ENCODE measurements at places on chromosomes 11 and 22.

GRCh38 chr22:48210198-48210580 lies 1447.7 kb downstream of the TBC1D22A start:
- ATAC-seq, result no peak

GRCh38 chr11:81345609-81346008 lies 1388.1 kb downstream of the FAM181B start:
- ATAC-seq, result no peak

DNA sequence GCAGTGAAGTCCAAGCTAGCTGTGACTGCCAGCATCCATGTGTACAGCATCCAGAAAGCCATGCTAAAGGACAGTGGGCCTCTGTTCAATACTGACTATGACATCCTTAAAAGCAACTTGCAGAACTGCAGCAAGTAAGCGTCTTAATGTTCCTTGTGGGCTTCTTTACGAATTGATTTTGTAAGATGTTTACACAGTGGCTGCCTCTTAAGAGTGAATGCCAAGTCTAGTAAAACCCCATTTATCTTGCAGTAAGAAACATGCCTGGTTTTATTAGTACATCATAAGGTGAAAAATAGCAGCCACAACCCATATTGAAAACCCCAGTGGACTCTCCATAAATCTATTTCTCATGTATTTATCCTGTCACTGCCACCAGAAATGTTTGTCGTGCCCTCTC lies 20.5 kb downstream of the POLD3 start:
- ATAC-seq, result no peak

DNA sequence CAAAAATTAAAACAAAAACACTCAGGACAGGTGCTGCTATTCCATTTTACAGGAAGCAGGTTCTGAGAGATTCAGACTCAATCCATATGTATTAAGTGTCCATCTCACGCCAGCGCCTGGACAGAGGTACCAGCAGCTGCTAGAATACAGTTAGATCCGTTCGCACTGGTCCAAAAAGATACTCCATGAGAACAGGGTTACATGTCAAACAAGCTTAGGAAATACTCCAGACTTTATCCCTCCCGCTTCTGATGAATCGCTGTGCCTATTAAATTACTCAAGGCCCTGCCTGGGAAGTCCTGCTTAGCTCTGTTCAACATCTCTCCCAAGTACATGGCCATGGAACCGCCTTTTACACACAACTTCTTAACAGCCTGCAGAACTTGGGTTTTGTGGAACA lies 50.2 kb upstream of the SLC35C1 start:
- peak; percentile 45 for ATAC-seq

DNA sequence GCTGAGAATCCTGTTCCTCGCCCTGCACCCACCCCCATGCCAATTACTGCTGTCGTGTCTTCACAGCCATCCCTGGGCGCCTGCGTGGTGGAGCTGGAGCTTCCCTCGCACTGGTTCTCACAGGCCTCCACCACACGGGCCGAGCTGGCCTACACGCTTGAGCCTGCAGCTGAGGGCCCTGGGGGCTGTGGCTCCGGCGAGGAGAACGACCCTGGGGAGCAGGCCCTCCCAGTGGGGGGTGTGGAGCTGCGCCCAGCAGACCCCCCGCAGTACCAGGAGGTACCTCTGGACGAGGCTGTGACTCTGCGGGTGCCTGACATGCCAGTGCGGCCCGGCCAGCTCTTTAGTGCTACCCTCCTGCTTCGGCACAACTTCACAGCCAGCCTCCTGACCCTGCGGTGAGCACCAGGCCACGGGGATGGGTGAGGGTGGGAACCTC lies 4.3 kb downstream of the TMEM132A start:
- ATAC-seq, result no peak

DNA sequence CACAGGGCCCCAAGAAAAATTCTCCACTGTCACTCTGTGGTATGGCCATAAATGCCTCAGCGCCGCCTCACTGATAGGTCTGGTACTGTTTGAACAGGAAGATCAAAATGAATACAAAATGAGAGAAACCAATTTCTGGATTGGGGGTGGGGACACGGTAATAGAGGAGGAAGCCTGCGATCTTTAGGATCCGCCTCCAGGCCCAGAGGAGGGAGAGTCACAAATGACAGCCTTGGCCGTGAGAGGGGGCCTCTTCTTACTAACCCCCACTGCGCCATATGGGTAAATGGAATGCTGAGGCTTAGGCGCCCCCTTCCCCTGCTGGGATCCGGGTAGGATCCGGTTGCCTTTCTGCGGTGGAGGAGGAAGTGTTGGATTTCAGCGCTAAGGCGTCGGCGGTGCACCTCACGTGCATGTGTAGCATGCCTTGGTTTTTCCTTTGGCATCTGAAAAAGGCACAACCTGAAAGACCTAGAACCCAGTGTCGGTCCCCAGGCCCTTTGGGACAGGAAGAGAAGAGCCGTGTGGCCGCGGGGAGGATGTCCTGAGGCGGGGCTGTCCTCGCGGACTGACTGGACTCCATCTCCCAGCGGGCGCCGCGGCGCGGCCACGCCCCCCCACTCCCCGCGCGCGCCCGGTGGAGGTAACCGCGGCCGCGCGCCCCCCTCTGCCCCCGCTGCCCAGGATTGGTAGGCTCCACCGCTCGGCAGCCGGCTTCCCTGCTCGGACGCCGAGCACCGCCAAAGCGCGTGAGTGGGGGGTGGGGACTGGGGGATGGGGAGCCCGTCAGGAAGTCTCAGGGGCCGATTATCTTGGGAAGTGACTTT lies 718 bp upstream of the MADD start:
- peak; percentile 79 for ATAC-seq

- ATAC-seq, result no peak
Observed at GRCh38 chr11:129333873-129334272, 41.8 kb upstream of the BARX2 start.

DNA sequence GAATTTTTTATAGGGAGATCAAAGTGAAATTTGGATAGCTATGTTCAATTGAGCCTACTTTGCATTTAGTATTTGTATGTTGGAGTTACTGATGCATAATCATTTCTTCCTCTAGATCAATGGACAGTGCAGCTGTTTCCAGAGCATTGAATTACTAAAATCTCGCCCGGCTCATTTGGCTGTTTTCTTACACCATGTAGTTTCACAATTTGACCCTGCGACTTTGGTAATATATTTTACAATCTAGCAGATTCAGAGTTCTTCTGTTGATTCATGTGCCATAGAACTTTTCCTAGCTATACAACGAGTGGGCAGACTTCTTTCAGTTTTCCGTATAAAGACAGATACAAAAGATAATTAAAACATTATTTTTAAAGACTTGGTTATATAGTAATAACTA lies 70.0 kb upstream of the GRIK4 start:
- ATAC-seq, result no peak

DNA sequence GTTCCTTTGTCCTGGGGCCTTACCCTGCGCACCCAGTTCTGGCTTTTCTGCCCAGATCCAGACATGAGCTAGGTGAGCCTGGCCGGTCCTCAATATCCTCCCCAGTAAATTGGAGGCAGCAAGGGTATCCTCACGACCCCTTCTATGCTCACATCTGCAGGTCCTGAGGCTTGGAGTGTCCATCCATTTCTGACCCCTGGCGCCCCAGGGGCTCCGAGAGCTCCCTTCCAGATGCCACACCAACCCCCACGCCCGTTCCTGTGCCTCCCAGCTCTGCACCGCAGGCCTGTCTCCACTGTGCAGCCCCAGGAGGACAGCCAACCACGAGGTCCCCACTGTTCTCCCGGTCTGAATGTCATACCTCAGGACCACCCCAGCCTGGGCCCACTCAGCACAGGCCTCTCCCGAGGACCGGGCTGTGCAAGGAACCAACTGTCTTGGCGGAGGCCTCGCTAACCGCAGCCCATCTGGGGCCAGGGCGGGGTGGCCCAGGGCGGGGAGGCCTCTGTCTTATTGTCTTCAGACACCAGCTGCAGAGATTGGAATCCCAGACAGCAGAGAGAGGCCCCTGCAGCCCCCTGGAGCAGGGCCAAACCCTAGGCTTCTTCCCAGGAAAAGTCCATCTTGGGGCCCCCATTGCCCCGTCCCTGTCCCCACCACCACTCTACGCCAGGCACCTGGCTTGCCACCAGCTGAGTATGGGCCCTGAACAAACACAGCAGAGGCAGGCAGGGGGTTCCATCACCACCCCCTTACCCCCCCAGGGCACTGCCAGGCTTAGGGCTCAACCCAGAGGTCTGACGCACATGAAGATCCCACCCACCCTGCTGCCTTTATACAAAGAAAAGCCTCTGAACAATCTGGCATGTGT lies 39.3 kb downstream of the ALX4 start:
- ATAC-seq, result no peak

- peak; percentile 97 for ATAC-seq
Observed at GRCh38 chr11:118198370-118198769, 21.9 kb upstream of the SCN2B start.

DNA sequence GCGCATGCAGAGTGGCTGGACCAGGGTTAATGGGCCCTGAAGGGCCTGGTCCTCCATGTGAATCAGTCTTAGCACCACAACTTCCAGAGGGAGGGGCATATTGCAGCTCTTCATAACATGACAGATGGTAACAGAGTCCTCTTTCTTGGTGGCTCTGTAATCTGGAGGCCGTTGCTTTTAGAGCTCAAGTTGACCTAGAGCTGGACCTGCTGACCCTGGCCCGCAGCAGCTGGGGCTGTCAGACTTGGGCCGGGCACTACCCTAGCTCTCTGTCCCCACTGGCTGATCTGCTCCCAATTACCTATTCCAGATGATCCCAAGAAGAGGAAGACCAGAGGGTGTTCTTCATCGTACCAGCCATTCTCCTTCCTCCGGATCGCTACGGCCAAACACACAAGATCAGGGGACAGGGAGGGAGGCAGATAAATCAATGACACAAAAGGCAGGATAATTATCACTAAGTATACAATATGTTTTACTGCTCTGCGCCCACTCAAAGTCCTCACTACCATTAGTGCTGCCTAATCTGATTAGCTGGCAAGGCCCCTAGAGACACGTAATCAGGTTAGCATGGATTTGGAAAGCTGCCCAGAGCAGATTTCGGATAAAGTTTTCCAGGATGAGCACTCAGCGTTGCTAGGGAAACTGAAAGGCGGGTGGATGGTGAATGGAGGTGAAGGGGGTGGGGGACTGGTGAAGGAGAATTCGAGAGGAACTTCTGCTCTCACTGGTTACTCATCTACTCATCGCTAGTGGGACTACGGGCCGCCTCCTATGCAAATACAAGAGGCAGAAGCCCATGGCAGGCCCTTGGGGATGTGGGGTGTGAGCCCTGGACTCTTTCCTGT lies 64.5 kb upstream of the PHOX2A start:
- ATAC-seq, result peak; percentile 94

DNA sequence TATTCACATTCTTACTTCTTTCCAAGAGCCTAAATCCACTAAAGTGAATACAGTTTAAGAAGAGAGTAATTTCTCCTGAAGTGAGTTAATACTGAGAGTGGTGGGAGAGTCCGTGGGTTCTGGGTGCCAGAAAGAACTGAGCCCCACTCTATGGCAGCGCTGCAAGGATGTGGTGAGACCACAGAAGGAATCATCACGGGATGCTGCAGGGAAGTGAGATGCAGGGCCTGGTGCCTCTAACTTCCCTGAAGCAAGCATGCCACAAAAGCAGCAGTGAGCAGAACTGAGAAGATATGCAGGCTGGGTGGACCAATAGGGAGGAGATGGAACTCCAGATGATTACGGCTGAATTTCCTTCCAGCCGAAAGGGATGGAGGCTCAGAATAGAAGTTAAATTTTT lies 5.0 kb upstream of the MMP12 start:
- ATAC-seq, result no peak

DNA sequence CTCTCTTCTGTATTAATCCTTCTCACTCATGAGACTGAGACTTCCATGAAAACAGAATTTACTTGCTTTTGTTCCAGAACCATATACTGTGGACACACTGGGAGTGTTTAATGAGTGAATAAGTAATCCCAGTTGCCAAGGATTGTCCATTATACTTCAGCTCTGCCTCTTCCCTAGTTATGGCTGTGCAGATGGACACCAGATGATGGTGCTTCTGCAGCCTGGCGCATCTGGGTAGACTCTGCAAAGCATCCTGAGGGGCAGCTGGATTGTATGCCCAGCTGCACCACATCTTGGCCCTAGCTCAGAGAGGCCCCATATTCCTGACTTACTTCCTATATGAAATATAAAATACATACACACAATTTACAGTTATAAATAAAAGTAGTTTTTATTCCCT lies 43.5 kb downstream of the DBX1 start:
- no peak for ATAC-seq

GRCh38 chr11:62669420-62670161 lies 1.9 kb upstream of the UQCC3 start:
- no peak for ATAC-seq

- ATAC-seq, result no peak
Observed at GRCh38 chr11:61553373-61554171, 27.3 kb downstream of the SYT7 start.

- peak; percentile 83 for ATAC-seq
Observed at GRCh38 chr11:44775366-44775984, 48.7 kb downstream of the TSPAN18 start.

GRCh38 chr11:106937111-106937510 lies 81.2 kb downstream of the GUCY1A2 start:
- ATAC-seq, result no peak

DNA sequence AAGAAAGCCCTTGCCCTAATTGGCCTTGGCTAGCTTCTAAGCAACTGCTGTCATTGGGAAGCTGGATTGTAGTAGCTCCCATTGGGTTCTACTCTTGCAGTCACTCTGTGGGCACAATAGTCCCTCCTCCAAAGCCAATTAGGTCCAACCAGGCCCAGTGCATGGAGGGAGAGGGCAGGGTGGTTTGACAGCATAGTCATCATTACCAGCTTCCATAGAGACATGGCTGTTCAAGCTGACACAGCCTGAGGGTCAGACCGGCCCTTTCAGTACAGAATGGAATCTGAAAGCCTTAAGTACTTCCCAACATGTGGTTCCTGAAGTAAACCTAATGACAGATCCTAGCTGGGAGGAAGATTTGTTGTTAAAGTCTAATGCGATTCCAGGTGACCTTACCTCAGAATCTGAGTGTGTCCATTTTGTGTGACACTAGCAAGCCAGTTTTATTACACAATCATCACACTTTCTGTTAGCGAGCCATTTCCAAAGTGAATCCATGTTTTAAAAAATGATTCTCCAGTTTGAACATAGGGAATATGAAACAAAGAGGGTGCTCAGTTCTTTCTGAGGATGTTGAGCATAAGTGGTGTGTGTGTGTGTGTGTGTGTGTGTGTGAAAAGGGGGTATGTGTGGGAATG lies 6.9 kb downstream of the PLET1 start:
- ATAC-seq, result no peak

- no peak for ATAC-seq
Observed at GRCh38 chr11:133385781-133386180, 146.5 kb downstream of the OPCML start.
